ENCODE measurements at places on chromosomes 7 and 10.

GRCh38 chr10:112584276-112584675 is 137.3 kb downstream of the VTI1A start:
- no peak for DNase-seq

DNA sequence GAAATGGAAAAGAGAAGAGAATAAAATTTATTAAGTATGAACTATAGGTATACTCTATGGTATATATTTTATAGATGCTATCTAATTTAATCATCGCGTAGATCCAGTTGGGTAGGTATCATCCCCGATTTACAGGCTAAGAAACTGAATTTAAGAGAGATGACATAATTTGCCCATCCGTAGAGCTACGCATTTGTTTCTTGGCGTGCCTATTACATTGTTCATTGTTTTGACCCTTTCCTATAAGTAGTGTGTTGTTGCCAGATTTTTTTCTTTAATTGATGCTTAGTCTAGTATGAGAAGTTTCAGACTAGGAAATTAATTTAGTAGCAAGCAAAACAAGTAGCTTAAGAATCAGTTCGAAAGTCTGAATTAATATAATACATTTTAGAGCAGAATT is 205.7 kb upstream of the NPSR1 start:
- DNase-seq, result no peak

DNA sequence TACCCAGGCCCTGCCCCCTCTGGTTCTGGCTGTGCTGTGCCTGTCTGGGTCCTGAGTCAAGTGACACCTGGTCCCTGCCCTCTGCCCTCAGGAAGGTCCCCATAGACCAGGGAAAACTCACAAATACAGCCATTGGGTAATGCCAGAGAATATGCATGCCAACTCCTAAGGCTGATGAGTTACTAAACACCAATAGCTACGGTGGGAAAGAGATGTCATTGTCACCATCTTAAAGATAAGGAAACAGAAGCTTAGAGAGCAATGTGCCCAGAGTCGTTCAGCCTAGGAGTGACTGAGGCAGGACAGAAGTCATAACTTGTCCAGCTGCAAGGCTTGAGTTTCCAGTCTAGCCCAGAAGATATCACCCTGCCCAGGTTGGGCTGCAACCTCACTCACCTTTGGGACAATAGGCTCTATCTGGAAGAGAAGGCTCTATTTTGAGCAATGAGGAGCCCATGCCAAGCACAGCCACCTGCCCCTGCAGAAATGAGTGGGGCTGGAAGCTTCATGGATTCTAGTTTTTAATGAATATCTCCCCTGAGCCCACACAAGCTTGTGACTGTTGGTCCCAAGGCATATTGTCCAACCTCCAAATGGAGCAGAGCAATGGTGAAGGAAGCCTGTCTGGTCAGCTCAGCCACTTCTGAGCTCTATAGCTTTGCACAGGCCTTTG is 42.6 kb downstream of the ZNF273 start:
- no peak for DNase-seq

DNA sequence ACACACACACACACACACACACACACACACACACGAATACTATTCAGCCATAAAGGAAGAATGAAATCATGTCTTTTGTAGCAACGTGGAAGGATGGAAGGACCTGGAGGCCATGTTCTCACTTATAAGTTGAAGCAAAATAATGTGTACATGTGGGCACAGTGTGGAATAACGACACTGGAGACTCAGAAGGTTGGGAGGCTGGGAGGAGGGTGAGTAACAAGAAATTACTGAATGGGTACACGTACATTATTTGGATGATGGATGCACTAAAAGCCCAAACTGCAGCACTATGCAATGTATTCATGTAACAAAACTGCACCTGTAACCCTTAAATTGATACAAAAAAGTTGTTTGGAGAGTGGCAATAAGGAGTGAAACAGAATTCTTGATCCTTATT is 32.1 kb downstream of the KMT2C start:
- no peak for DNase-seq

GRCh38 chr7:18241543-18242231 is 214.0 kb upstream of the PRPS1L1 start:
- no peak for DNase-seq

DNA sequence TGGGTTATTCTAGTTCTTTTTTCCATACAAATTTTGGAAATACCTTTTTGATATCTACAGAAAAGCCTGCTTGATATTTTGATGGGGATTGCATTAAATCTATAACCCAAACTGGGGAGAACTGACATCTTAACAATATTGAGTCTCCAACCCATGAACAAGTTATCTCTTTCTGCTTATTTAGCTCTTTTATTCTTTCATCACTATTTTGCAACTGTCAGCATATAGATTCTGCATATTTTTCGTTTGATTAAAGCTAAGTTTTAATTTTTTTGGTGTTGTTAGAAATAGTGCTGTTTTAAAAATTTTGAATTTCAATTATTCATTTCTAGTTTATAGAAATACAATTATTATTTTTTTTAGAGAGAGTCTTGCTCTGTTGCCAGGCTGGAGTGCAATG is 97.9 kb downstream of the EMX2 start:
- no peak for DNase-seq

DNA sequence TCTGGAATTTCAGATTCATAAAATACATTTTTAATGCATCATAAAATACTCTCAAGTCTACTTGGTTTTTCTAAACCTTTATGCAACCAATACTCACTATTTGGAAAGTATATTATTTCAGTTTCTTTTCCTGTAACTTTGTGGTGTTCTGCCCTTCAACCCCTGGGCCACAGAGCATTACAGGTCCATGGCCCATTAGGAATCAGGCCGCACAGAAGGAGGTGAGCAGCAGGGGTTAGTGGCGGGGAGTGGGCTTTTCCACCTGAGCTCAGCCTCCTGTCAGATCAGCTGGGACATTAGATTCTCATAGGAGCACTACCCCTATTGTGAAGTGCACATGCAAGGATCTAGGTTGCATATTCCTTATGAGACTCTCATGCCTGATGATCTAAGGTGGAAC is 9.7 kb downstream of the SNX13 start:
- DNase-seq, result no peak

DNA sequence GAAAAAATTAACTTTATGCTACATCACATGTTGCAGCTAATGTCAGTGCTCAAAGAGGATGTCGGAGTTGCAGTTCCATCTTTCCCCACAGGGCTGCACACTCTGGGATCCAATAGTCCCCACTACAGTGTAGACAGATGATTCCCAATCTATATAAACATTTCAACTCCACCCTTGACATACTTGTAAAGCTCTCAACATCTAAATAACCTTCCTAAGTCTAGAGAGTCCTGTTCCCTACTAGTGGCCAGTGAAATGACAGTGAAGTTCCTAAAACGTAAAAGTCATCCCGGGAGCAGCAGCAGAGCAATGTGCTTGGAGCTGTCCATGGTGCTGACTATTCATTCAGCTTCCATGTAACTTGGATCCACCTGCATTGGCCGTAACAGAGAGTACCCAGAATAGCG is 145.1 kb downstream of the GRM8 start:
- DNase-seq, result peak; percentile 10

- no peak for DNase-seq
Observed at GRCh38 chr7:93117852-93118530, at the start of gene SAMD9. SAMD9 (minus strand) TSS chr7:93117979; CDS start chr7:93106097, 11,882 bp downstream.

- DNase-seq, result no peak
Observed at GRCh38 chr10:12091421-12091820, 22.7 kb downstream of the DHTKD1 start.

GRCh38 chr10:77163670-77164348 is 473.8 kb downstream of the KCNMA1 start:
- DNase-seq, result no peak

All from anterior cingulate cortex (tissue), 58 donors.